ENCODE measurements at places on chromosomes 2 and 18.

- peak; percentile 14 for DNase-seq
Measured at GRCh38 chr2:73232403-73233153, 461 bp downstream of the PRADC1 start.

- DNase-seq, result peak; percentile 87
Measured at GRCh38 chr2:170341684-170342623, 164.0 kb downstream of the MYO3B start.

- DNase-seq, result no peak
Measured at GRCh38 chr18:70310560-70311320, 21.9 kb downstream of the SOCS6 start.

DNA sequence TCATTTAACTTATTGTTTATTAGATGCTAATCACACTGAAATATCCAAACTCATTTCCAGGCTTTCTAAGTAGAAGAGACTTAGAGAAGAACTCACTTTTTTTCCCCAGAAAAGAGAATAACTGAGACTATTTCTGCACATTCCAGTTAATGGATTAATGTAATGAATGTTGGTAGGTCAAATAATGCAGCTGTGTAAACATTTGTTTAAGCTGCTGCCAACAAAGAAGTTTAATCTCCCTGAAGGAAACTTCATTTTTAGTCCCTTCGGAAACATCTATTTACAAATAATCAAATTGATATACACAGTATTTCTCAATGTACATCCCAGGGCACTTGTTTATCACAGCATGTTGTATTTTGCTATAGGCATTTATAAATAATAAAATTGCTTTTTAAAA, 126.9 kb downstream of the KCNS3 start:
- DNase-seq, result no peak

- DNase-seq, result peak; percentile 15
Measured at GRCh38 chr2:178306352-178307073, 112.2 kb downstream of the OSBPL6 start.

DNA sequence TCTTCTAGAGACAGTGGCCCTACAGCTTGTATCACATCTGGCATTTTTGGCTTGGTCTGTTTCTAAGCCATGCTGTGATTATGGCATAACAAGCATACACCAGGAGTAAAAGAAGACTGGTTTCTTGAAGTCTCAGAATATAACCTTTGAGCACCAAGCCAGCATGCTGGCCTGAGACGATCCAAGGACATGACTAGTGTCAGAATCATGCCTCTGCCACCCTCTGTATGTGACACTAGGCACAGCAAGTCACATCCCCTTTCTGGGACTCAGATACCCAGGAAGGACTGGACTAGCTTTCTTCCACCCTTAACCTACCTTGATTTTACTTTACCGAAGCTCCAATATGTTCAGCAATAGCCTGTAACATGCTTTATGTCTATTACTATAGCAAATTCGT, 345.5 kb downstream of the SETBP1 start:
- DNase-seq, result no peak

All from NCI-H2171 treated with DMSO at 0.1 percent for 48 hours (cell line).